RWPE2 (cell line): ENCODE measurements at places on chromosomes 11 and 22.

- no peak for DNase-seq
Measured at GRCh38 chr11:63889344-63889743, 27.6 kb downstream of the RCOR2 start.

- no peak for DNase-seq
Measured at GRCh38 chr11:104582431-104582830, 315.8 kb downstream of the CASP12 start.

GRCh38 chr11:8335186-8335585 is 71.5 kb upstream of the LMO1 start:
- DNase-seq = no peak

- no peak for DNase-seq
Measured at GRCh38 chr11:65383778-65384177, 1.3 kb upstream of the SLC25A45 start.

DNA sequence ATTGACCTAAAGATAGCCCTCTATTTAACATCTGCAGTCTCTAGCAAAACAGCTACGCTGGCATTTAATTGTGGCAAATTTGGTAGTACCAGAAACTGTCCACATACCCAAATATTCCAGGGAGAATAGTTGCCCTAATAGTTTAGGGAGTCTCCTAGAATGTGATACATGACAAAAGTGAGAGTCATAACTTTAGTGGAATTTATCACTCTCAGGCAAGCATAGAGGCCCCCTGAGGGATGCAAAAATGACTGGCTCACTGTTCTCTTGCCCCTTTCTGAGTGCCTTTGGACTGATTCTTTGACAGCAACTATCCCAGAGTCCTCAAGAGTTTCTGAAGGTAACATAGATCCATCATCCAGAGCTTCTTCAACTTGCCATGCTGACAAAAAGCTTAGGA is 2.3 kb upstream of the OR51B4 start:
- no peak for DNase-seq

DNA sequence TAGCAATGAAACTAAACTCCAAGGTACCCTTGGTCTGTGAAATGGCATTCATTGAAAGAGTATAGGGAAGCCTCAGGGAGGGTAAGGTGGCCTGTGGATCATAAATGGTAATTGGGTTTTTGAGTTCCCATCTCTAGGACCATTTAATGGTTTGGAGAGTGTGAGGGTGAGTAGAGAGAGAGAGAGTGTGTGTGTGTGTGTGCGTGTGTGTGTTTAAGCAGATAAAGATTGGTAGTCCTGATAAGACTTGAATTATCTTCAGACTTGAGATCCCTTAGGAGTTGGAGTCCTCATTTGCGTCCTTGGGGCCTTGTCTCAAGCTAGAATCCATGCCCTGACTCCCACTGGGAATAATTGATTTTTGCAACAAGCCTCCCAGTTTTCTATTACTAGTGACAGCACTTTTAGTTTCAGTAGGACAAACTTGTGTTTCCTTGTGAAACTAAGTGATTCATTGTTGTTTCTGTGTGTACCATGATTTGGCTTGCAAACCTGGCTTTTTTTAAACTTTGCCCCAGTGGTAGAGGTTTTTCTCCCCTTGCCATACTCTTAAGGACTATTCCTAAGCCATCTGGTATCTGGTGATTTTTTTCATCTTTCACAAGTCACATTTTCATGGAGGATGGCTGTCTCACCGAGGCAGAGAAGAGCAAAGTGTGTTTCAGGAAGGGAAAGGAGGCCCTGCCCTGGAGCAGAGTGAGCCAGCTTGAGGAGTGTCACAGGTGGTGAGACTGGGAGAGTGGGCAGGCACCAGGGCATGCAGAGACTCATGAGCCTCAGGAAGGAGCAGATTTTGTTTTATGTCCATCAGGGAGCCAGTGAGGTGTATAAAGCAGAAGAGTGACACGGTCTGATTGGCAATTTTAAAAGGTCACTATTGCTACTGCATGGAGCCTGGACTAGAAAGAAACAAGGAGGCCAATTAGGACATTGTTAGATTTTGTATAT is 26.7 kb downstream of the ALKBH3 start:
- DNase-seq = no peak

DNA sequence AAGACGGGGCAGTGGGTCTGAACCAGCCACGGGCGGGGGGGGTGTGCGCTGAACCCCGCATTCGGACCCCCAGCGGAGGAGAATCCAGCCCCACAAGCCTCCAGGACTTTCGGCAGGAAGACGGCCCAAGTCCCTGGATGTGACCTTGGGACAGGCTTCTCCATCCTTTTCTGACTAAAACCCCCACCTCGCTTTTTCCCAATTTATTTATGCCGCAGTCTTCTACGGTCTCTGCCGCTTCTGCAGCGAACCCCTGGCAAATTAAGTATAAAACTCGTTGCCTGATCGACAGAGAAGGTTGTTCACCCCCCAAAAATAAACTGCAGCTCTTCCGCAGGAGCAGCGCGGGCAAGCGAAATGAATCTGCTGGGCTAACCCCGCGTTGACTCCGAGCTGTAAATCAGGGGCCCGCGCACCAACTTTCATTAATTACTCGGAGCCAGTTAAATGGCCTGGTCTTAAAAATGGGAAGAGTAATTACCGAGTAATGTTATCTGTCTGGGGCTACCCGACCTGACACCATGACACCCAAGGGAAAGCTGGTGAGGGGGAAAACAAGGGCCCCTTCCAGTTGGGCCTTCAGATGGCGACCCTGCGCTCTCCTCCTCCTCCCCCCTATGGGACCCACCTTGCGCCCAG is 6.6 kb downstream of the WT1 start:
- no peak for DNase-seq

- DNase-seq = no peak
Measured at GRCh38 chr11:75558939-75559843, 2.9 kb upstream of the SERPINH1 start.

DNA sequence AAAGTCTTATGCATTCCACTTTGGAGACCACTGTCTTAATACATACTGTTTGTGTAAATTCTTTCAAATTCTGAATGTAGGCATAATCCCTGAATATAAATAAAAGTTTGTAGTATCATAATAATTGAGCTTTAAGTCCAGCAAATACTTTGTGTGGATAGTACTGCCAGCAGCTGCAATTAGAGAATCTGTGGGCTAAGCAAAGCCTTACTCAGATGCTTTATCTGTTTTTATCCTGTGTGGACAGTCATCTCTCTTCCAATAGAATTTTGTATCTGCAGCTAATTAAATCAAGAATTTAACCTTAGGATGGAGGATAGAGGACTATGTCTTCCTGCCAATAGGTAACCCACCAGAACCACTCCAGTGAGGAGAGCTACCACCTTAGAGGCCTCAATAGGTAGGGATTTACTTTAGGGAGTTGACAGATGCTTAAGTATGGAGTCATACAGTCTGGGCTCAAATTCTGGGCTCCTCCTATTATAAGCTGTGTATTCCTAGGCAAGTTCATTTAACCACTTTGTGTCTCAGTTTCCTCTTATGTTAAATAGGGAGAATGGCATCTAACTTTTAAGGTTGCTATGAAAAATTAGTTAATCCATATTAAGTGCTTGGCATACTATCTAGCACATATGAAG is 71.1 kb downstream of the STIM1 start:
- DNase-seq = no peak

DNA sequence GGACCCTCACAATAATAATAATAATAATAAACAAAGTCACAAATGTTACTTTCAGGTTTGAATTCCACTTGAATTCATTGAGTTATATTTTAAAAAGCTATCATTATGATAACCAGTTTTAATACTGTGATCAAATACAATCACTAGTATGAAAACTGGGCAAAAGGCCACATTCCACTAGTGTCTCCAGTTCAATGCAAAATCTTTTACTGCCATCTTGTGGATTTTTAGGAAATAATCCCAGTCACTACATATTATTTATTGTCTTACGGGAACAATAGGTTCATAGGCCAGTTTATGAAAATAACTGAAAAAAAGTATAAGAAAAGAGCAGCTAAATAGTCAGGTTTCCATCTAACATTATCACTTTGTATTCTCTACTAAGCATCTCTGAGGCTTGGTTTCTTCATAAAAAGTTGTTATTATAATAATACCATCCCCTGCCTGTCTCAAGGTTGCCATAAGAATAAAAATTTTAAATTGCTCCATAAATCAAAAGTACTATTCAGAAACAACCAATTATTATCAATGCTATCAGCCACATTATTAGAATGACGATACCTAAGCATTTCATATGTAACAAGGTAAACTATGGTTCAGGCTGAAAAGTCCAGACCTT is 533.9 kb upstream of the CCDC90B start:
- DNase-seq = no peak

DNA sequence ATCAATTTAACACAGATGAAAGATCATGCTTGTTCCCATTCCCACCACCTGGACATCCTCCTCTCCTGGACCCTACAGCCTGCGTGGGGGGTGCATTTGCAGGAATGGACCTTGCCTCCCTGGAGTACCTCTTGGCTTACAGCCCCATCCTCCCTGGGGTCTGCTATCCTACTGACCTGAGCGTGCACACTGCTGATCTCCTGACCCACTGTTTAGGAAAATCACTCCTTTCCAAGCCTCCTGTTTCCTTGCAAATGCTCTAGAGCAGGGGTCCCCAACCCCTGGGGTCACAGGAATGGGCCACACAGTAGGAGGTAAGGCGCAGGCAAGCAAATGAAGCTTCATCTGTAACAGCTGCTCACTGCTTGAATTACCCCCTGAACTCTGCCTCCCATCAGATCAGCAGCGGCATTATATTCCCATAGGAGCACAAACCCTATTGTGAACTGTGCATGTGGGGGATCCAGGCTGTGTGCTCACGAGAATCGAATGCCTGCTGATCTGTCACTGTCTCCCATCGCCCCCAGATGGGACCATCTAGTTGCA is 88.2 kb upstream of the SEPTIN5 start:
- no peak for DNase-seq

DNA sequence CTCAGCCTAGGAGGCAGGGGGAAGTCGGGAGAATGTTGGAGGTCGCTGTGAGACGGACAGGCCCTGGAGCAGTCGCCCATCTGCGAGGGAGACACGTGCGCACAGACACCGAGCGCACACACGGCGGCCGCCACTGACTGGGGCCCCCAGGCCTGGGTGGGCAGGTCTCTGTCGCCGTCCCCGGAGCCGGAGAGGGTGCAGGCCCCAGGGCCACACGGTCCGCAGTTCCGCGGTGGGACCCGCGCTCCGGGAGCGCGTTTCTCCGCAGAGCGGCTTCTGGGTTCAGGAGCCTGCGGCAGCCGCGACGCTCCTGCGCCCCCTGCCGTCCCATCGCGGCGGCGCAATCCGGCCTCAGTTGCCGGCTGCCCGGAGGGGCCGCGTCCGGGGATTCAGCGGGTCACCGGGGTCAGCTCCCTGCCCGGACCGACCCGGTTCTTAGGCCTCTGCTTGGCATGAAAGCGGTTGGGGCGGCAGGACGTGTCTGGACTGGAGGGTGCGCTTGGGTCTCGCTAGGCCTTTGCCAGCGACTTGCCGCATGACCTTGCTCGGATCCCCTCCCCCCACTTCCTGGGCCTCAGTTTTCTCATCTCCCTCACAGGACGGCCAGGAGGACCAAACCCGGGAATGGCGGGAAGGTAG is 31.2 kb downstream of the PDE2A start:
- DNase-seq = no peak

DNA sequence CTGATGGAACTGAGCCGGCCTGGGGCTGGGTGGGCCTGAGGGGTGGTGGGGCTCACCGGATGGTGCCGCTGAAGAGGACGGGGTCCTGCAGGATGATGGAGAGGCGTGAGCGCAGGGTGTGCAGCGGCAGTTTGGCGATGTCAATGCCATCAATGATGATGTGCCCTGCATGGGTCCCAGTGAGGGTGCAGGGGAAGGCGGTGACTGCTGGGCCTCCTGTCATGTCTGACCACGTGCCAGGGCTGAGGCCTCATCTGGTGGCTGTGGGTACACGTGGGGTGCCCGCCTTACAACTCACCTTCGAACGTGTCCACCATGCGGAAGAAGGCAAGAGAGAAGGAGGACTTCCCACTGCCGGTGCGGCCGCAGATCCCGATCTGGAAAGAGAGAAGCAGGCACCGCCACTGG is 7.1 kb upstream of the KCNJ11 start:
- DNase-seq = no peak

GRCh38 chr22:41147722-41148121 is 55.3 kb downstream of the EP300 start:
- DNase-seq = no peak
